ENCODE measurements at places on chromosomes 5 and 9.
A peak's percentile ranks its signal among the peaks of the same experiment; 100 is the strongest.

- no peak for DNase-seq
Measured at GRCh38 chr5:165076686-165077085, 1571.3 kb downstream of the MAT2B start.

GRCh38 chr5:36240779-36241630 lies 720 bp downstream of the NADK2 start:
- peak; percentile 64 for DNase-seq

- no peak for DNase-seq
Measured at GRCh38 chr5:137831105-137831504, 36.6 kb upstream of the MYOT start.

- DNase-seq, result peak; percentile 1
Measured at GRCh38 chr5:13108265-13108664, 836.2 kb downstream of the DNAH5 start.

- DNase-seq, result peak; percentile 26
Measured at GRCh38 chr9:80009204-80009603, 437.4 kb downstream of the TLE4 start.

GRCh38 chr5:65778126-65778525 lies 56.1 kb downstream of the NLN start:
- DNase-seq, result no peak

- DNase-seq, result no peak
Measured at GRCh38 chr9:96173640-96174039, 128.3 kb downstream of the HSD17B3 start.
